ENCODE measurements at places on chromosomes 11 and 22.

GRCh38 chr11:71214553-71215424 is 37.6 kb downstream of the SHANK2 start:
- DNase-seq = no peak

- no peak for DNase-seq
Observed at GRCh38 chr11:115488945-115489344, 15.3 kb downstream of the CADM1 start.

- DNase-seq = no peak
Observed at GRCh38 chr11:121508449-121508848, 55.7 kb upstream of the SORL1-AS1 start.

GRCh38 chr22:43616645-43617044 is 195.5 kb downstream of the EFCAB6 start:
- no peak for DNase-seq

- DNase-seq = no peak
Observed at GRCh38 chr11:132941024-132941646, 591.2 kb downstream of the OPCML start.

DNA sequence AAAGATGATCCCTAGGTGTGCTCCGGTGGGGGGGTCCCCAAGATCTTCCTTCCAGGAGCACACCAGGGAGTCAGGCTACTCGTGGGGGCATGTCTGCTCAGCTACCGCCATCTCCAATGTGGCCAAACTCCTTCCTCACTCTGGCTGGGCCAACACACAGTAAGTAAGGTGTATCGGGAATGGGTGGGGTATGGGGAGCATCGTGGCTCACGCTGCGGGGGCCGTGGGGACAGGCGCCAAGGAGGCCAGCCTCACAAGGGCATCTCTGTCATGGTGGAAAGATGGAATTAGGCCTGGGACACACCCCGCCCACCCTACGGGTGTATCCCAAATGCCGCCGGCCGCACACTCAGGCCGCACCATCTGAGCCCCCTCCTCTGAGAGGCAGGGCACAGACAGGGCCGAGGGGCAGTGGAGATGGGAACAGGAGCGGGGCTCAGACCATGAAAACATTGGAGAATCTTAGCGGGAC is 8.3 kb downstream of the IGF2 start:
- DNase-seq = no peak

DNA sequence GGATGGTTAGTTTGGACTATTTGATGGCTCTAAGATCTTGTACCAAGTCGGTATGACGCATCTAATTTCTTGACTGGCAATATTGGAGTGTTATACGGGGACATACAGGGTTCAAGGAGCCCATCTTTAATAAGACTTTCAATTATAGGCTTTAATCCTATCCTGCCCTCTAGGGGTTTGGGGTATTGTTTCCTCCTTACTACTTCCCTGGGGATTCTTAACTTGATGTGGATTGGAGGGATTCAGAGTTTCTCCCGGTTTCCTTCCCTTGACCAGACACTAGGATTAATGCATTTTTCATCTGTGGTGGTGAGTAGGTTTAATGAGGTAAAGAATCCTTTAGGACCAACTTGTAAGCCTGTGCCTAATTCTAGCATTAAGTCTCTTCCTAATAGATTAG is 18.8 kb downstream of the CYP2D6 start:
- no peak for DNase-seq

DNA sequence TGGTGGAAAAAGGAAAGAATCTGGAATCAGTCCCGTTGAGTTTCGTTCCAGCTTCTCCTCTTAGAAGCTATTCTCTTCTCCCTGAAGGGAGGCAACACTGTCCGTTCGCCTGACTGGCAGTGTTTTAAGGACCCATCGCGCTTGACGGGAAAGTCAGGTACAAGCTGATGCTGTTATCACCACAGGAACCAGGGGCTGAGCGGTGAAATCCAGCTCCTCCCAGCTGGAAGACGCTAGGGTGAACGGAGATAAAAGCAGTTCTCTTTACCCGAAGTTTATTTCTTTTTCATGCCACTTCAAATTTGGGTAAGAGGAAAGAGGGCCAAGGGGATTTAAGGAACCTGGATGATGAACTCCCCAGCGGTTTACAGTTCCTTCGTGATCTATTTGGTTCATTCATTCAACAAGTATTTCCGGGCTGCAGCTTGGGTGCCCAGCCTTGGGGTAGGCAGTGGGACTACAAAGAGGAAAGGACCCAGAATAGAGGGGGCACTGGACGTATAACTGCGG is 551 bp upstream of the DEUP1 start:
- DNase-seq = no peak

- DNase-seq = no peak
Observed at GRCh38 chr11:17924713-17925112, 88.1 kb downstream of the SERGEF start.

DNA sequence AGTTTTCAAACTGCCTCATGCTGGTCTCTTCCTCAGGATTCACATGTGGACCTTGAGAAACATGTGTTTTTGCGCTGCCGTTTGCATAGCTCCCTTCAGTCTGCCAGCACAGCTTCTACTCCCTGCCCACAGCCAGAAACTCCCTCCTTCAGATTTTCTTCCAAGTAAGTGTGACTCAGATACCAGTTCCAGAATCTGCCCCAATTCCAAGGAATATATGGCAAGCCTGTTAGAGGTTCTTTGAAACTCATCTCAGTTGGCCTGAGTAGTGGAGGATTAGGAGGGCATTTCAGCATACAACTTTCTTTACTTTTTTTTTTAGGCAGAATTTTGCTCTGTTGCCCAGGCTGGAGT is 67.1 kb downstream of the SNX19 start:
- no peak for DNase-seq

GRCh38 chr11:109041876-109042275 is 377.0 kb downstream of the DDX10 start:
- DNase-seq = no peak

- DNase-seq = no peak
Observed at GRCh38 chr11:34149274-34149673, 43.8 kb downstream of the NAT10 start.

DNA sequence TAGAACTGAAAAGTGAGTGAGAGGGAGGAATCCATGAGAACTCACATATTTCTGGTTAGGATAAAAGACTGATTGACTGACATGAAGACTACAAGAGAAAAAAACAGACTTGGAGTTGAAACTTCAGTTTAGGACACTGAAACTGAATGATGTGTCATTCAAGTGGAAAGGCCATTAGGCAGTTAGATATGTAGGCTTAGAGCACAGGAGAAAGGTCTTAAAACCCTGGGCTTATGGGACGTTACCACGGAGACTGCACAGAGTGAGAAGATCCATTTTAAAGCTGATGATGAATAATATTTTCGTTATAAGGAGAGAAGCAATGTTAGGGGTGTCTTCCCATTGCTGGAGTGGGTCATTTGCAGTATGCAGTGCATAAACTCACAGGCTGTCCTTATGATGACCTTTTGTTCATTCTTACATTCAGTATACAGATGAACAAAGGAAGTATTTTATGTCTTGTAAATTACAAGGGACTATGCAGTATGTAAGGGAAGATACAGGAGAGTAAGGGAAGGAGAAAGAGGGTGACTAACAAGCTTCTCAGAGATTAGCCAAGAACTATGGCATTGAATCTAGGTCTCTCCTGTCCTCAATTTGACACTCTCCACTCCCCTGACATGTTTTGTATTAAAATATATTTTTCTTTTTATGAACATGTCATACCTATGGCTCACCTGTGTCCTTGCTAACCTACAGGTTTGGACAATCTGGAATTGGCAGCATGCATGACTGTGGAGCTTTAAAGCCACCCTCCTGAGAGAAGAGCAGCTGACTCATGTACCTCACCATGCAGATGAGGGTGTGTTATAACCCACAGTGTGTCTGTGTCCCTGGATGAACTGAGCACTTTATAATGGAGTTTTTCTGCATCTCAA is 63.7 kb downstream of the MAML2 start:
- DNase-seq = no peak
